ENCODE measurements at places on chromosomes 11 and 22. TPM values are rescaled to one million over a fixed set of nuclear protein-coding genes. Genes with fewer than 3 reads are reported as not detected.

- DNase-seq = no peak
These were observed 9.5 kb downstream of the APOL3 start for GRCh38 chr22:36151006-36151595.

DNA sequence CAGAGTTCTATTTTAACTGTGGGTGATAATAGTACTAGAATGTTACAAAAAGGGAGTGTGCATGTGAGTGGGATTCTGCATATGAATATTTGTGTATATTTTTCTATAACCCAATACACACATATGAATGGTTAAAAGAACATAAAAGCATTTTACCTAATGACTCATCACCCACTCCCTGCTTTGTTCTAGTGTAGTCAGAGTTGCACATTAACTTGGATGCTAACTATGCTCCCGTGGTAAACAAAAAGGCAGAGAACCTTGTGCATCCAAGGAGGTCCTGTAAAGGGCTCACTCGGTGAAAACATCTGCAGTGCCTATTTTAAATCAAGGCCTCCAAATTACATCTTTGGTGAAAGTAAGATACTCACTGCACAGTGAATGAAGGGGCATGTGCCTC lies 1289.4 kb downstream of the LRRC4C start:
- no peak for DNase-seq

The SH3BP1 gene
- 30.0 TPM for polyA plus RNA-seq

GRCh38 chr11:34473603-34474169 lies 35.0 kb downstream of the CAT start:
- DNase-seq = no peak

DNA sequence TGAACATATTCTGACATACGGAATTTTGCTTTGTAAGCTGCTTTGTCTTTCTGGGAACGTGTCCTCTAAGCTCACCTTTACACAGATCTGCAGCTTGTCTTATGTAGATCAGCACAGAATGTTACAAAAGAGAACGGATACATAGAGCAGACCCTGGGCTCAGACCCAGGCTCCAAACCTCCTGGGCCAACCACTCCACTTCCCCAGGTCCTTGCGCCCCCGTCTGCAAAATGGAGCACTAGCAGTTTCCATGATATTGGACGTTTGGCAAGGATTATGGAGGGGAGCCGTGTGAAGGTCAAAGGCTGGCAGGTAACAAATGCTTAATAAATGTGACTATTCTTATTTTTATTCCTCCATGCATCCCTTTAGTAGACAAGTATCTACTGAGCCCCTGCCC lies 358.4 kb downstream of the CTTN start:
- no peak for DNase-seq
